ENCODE measurements at places on chromosomes 4 and X.

- H3K4me3 ChIP-seq = no peak overlapping the region
- no peak overlapping the region for H3K27ac ChIP-seq
- no peaks in the 10 kb centered on the region for H3K4me1 ChIP-seq
Measured at GRCh38 chr4:41429280-41429669, 108.7 kb upstream of the LIMCH1 start.

DNA sequence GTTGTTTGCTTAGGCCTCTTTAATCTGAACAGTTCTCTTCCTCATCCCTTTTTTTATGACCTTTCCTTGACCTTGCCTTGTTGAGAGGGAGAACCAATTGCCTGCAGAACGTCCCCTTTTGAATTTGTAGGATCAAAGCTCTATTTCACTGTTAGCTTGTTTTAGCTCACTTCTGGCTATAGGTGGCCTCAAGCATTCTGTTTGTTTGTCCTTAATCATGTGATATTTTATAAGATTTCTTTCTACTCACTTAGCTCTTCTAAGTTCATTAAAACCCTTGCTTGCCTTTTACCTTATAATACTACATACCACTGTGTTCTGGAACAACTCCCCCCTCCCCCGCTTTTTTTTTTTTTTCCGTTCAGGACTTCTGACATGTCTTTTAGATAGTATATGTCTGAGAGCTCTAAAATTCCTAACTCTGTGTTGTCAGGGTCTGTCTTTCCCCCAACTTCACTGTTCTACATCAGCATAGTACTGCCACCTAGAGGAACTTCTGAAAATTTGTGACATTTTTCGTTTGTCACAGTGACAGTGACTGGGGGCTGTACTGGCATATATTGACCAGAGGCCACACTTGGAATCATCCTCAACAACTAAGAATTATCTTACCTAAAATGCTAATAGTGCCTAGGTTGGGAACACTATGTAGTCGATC is 128.5 kb downstream of the LARP7 start:
- no peak for DNase-seq
- no peak overlapping the region for H3K27ac ChIP-seq
- H3K4me1 ChIP-seq = no peaks in the 10 kb centered on the region
- no peak overlapping the region for H3K4me3 ChIP-seq
- no peaks in the 10 kb centered on the region for H3K36me3 ChIP-seq

- peaks cover 36% of the 10 kb centered on the region for H3K4me1 ChIP-seq
- DNase-seq = no peak
- no peaks in the 10 kb centered on the region for H3K27me3 ChIP-seq
- H3K27ac ChIP-seq = no peak overlapping the region
Measured at GRCh38 chr4:151992332-151993154, 231.7 kb upstream of the GATB start.

DNA sequence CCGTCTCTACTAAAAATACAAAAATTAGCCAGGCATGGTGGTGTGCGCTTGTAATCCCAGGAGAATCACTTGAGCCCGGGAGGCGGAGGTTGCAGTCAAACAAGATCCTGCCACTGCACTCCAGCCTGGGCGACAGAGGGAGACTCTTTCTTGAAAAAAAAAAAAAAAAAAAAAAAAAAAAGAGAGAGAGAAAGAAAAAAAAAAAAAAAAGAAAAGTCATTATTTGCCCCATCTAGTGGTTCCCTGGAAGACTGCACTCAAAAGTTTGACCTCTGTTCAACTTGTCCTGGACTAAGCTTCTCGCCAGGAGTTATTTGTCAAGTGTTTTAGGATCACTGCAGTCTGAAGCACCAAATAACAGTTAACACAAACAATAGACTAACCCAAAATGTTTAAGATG is 45.3 kb upstream of the KCTD8 start:
- no peak overlapping the region for H3K27ac ChIP-seq
- no peak for DNase-seq
- no peaks in the 10 kb centered on the region for H3K4me1 ChIP-seq
- no peak overlapping the region for H3K4me3 ChIP-seq
- no peaks in the 10 kb centered on the region for H3K36me3 ChIP-seq

DNA sequence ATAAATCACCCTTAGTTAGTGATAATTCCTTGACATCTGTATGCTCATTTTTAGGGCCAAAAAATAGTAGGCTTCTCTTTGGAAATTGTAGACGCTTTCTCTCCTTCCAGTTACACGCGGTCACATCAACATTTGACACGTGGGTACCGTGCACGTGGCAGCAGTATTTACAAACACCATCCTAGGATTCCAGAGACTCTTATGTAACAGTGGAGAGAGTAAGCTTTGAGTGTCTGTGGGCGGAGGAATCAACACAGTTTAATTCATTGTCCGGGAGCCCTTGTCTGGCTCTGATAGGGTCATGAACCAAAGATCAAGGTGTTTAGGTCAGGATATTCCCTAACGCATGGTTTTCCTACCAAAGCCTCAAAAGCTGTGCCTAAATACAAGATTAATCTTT is 12.2 kb downstream of the TET2 start:
- DNase-seq = no peak
- H3K36me3 ChIP-seq = no peaks in the 10 kb centered on the region
- H3K27me3 ChIP-seq = no peaks in the 10 kb centered on the region
- peaks cover 4% of the 10 kb centered on the region for H3K4me1 ChIP-seq
- no peak overlapping the region for H3K27ac ChIP-seq

DNA sequence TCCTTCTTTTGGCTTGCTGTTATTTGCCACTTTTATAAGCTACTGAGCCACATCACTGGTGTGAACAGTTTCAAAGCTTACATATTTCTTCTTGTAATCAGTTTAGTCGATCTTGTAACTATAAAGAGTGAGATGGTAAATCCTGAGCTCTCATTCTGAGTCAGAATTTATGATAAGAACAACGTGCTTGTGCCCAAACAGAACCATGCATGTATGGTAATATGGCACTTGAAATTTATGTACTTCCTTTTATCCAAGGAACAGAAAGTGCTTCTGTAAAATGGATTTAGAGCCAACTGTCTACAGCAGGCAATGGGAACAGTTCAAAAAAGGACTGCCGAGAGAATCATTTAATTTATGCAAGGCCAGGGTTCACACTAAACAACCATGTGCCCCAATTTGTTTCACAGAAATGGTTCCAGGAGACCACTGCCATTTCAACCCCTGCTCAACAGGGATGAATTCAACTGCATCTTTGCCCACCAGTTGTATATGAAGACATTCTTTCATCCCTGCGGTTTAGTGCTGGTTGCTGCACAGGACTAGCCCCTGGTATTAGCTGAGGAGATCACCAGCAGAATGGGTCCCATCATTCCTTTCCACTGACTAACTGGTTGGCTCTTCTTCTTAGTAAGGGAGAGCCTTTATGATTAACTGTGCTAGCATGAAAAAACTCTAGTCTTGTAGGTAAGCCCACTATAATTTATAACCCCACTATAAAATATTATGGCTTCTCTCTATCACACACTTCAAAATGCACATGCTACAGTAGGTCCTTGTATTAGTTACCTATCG is 162.9 kb upstream of the PGRMC2 start:
- no peaks in the 10 kb centered on the region for H3K27me3 ChIP-seq
- no peak overlapping the region for H3K4me3 ChIP-seq
- DNase-seq = no peak
- H3K4me1 ChIP-seq = no peaks in the 10 kb centered on the region
- no peaks in the 10 kb centered on the region for H3K36me3 ChIP-seq

DNA sequence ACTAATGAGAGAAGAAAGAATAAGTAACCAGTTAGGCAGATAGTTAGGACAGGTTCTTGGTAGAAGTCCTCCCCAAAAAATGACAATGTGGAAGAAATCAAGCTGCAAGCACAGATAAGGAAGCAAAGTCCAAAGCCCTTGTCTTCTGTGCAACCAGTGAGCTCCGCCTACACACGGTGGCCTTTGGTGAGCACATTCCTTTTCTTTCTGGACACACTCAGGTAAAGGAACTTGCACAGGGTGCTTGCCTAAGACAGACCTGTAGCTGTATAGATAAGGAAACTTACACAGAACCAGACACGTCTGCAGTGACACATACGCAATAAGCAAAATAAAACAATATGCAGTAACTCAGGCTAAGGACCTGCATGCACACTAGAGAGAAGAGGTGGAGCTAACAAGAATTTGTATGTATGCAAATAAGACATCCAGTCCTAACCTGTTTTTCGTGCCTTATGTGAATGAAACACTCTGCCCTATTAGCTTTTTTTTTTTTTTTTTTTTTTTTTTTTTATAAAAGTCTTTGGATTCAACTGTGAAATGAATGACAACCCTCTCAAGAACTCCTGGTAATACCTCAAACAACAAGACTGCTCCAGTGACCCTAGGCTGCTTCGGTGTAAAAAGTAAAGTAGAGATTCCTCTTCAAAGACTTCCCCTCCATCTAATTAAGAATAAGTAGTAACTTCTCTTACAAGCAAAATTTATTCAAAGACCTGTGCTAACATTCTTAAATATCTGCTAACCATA is 48.8 kb downstream of the UGT2B10 start:
- H3K4me1 ChIP-seq = no peaks in the 10 kb centered on the region
- no peak overlapping the region for H3K27ac ChIP-seq
- H3K4me3 ChIP-seq = no peak overlapping the region
- H3K27me3 ChIP-seq = no peaks in the 10 kb centered on the region
- H3K36me3 ChIP-seq = no peaks in the 10 kb centered on the region

- H3K4me1 ChIP-seq = no peaks in the 10 kb centered on the region
- no peaks in the 10 kb centered on the region for H3K36me3 ChIP-seq
- H3K4me3 ChIP-seq = no peak overlapping the region
- no peak for DNase-seq
- H3K27ac ChIP-seq = no peak overlapping the region
Measured at GRCh38 chr4:13250263-13250662, 233.9 kb downstream of the RAB28 start.
